Activated CD4-positive, alpha-beta T cell treated with anti-CD3 and anti-CD28 coated beads, Interleukin-10, Interleukin-2, amounts not matched to agents 100 ng/mL and 50 ng/mL, durations not matched to agents 16 hours and 8 hours (primary cell): ENCODE measurements at places on chromosomes 4 and X.

- DNase-seq = no peak
Measured at GRCh38 chrX:45667666-45668065, 467.0 kb upstream of the DIPK2B start.

GRCh38 chr4:102625232-102625930 lies 124.2 kb downstream of the NFKB1 start:
- DNase-seq = peak; percentile 82

DNA sequence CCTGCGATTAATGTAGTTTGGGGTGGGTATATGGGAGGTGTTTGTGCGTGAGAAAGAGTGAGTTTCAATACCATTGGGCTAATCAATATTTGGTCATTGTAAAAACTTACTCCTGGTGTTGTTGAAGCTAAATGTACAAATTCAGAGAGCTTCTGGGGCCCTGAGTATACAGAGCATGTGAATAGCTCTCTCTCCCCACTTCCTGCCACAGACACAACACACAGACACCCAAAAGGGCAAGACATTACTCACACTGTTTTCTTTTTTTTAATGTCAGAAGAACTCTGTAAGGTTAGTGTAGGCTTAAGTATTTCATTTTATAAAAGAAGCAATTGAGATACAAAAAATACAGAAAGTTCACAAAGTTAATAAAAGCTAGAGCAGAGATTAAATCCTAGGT lies 151.3 kb upstream of the KCNIP4 start:
- DNase-seq = peak; percentile 14

DNA sequence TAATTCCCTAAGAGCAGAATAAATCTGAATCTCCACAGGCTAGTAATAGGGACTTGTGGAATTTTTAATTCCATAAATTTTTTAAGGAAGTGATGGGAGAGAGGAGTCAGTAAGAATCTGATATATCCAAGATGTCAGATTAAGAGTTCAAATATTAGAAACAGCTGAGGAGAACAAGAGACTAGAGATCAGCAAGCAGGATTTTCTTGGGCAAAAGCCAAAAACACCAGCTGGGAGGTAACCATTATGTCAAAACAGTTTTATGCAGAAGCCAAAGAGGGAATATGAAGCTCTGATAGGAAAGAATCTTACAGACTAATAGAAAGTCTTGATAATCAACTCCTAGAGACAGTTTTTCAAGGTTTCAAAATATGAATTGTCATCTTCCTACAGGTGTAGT lies 72.2 kb upstream of the RBPJ start:
- no peak for DNase-seq

DNA sequence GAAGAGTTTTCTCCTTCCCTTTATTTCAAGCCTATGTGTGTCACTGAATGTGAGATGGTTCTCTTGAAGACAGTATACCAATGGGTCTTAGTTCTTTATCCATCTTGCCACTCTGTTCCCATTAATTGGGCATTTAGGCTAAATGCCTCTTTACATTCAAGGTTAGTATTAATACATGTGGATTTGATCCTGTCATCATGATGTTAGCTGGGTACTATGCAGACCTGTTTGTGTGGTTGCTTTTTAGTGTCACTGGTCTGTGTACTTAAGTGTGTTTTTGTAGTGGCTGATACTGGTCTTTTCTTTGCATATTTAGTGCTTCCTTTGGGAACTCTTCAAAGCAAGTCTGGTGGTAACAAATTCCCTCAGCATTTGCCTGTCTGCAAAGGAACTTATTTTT lies 23.4 kb upstream of the WDR17 start:
- no peak for DNase-seq

DNA sequence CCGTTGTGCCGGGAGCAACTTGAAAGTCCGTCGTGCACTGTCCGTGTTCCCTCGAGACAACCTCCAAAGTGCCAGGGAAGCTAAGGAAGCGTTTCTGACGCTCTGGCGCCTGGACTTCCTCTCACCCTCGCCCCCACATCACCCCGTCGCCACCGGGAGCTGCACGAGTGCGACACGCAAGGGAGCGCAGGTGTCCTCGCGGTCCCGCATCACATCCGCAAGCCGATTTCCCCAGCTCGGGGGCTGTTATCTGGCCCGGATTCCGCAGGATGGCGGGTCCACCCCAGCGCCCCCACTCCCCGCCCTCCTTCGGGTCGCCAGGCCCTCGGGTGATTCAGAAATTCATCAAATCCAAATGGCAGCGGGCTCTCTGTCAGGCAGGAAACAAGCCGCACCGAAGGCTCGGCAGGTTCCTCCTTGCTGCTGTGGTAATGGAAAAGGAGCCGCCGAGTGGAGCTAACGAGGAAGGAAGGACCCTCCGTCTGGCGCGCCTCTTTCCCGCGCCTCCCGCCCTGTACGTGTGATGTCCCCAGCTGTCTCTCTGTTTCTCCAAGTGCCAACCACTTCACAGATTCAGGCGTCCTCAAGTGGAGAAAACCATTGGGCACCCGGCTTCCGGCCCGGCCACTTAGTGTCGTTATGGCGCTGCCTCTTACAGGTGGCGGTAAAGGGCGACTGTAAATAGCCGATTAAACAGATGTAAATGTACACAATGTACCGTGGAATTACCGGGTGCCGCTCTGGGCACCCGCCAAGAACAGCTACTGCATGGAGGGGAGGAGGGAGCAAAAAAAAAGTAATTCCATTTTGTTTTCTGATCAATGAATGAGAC lies 921 bp upstream of the SETD7 start:
- DNase-seq = peak; percentile 68

GRCh38 chr4:183318656-183319055 lies 1.4 kb downstream of the CLDN22 start:
- no peak for DNase-seq

- DNase-seq = no peak
Measured at GRCh38 chr4:36006226-36006625, 238.1 kb downstream of the ARAP2 start.

DNA sequence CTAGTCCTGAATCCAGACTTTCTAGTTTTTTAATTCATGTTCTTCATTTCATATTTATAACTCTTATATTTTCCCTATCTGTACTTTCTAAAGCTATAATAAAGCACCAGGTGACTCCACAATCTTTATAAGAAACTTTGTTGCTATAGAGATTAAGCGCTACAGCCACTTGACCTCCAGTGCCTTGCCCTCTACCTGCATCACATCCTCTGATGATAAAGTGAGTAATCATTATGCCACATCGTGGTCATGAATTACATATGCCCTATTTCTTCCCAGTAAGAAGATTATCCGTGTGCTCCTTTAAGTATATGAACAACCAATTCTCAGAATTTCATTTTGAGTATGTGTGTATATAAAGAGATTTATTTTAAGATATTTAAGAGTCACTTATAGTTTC lies 6.8 kb upstream of the DYNLT3 start:
- DNase-seq = no peak

- no peak for DNase-seq
Measured at GRCh38 chrX:11190745-11191510, 79.8 kb downstream of the HCCS start.

DNA sequence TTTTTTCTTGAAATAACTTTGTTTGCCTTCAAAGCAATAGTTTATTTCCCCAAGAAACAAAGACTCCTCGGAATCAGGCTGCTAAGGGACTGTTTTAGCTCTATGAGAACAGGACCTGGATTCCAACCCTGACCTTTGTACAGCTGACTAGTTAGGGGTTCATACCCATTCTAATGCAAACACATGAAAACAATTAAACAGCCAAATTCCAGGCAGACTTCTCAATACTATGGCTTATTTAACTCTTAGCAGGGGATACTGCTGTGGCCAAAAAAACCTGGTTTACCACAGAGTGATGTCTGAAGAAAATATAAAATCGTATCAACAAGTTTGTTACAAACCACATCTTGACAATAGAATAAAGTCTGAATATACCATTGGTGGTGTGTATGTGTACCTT lies 129.6 kb upstream of the INTU start:
- no peak for DNase-seq

GRCh38 chrX:153865685-153866084 lies 20.3 kb downstream of the L1CAM start:
- no peak for DNase-seq

- DNase-seq = no peak
Measured at GRCh38 chr4:11495818-11496217, 67.1 kb upstream of the HS3ST1 start.

DNA sequence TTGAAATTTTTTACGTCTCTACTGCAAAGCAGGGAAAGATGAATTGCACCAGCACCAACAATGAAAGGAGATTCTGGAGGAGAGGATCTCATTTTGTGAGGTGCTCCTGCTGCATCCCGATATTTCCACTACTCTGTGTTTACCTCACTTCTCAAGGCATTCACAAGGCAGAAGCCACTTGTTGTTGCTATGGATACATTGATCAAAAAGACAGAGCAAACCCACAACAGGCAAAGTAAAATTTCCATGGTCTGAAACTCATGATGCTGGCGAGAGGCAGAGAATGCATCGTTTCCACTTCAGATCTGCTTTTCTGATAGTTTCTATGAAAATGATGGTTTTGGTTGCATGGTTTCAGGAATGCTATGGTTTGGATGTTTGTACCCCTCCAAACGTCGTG lies 323.3 kb downstream of the ASMT start:
- no peak for DNase-seq

DNA sequence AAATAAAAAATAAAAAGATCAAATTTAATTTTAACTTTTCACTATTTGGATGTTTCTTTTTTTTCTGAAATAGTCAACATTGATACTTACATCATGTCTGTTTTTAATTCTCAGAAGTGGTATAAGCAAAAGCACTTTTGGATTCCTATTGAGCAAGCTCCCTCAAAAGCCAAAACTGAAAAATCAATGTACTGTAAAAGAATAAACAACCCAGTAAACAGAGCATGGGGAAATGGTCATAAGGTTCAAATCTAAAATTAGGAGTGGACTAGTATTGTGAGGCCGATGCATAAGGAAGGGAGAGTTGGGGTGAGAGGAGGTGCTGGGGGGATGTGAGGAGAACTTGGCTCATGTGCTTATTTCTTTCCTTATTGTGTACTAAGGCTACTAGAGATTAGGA lies 37.9 kb downstream of the NUDT6 start:
- DNase-seq = no peak

GRCh38 chr4:188780028-188780427 lies 640.8 kb downstream of the TRIML1 start:
- DNase-seq = no peak

DNA sequence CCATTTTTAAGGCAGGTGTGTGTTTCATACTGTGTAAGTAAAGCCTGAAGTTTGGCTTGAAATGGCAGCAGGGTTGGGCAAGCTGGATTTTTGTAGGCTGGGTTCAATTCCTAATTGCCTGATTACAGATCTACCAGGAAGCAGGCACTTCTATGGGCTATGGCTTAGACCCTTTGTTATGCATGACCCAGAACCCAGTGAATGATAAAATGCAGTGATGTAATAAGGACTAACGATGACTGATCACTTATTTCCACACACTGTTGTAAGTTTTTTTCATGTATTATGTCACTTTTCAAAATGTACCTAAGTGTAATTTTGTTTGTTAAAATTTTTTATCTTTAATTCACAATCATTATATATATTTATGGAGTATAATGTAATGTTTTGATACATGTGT lies 8.6 kb downstream of the LANCL3 start:
- no peak for DNase-seq

- DNase-seq = peak; percentile 37
Measured at GRCh38 chr4:7646384-7647061, 211.8 kb upstream of the PSAPL1 start.

DNA sequence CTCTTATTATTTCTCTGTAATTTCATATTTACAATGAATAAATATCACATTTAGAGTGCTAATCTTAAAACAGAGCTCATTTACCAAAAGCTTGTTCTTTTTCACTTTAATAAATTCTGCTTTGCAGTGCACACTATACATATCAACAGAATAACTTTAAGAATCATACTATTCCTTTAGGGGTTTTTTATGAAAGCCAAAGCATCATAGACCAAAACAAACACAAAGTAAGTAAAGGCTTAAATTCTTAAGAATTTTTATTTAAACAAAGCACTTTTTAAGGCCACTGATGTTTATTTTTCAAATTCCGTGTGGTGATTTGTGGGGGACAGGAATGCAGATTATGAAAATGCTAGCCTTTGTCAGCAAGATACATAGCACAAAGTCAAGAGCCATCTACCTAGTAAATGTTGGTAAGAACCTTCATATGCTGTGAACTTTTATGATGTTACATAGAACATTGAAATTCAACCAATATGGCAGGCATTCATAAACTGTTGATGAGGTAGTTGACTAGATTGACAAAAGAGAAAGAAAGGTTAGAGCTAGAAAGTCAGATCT lies 17.8 kb downstream of the TIGD2 start:
- no peak for DNase-seq

DNA sequence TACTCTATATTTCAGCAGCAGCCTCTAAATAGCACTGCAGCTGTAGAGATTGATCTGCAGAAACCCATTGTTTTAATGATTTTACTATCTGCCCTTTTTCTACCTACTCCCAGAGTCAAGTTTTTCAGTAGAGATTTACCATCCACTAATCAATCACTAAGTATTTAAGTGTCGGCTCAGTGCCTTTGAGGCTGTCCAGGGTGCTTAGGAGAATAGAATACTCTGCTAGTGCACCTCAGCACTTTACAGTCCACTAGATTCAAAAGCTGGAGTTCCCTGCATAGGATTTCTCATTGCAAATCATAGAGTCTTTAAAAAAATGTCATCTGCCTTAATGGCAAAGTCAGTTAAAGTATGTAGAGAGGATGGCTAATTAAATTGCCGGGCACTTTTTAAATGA lies 29.6 kb upstream of the ANAPC4 start:
- no peak for DNase-seq

DNA sequence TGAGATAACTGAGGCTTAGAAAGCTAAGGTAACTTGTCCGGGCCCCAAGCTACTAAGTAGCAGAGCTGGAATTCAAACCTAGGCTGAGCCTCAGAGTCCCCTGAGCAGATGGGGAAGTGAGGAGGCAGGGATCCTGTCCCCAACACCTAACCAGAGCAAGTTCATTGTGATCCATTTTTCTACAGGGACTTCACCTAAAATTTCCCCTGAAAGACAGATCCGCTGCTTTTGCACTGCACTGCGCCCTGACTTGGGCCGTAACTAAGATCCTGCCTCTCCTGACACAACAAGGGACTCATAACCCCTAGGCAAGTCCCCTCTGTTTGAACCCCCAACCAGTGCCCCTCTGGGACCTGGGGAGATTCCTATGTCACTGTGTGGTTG lies 25.6 kb upstream of the MTM1 start:
- DNase-seq = no peak

GRCh38 chr4:81844717-81845116 lies 373.0 kb upstream of the RASGEF1B start:
- peak; percentile 80 for DNase-seq

DNA sequence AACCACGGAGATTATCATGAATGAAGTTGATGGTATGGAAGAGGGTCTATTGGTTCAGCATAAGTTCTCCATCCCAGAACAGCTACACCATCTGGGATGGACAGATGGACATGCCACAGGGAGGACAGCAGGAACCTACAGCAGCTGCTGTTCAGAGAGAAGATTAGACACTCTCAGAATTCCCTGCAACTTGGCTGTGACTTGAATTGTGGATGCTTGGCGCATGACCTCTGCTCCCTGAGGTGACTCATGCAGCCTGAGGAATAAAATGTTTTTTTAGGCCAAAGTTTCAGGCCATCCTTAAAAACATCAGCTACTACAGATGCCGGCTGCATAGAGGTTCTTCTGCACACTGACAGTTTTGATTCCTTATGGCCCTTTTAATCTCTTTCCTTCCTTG lies 97.3 kb downstream of the RS1 start:
- no peak for DNase-seq

GRCh38 chr4:99868126-99868596 lies 26.1 kb downstream of the LAMTOR3 start:
- peak; percentile 94 for DNase-seq
